ENCODE measurements at places on chromosomes 13 and 19.

GRCh38 chr19:33686262-33686661 lies 64.5 kb downstream of the CHST8 start:
- no peak for DNase-seq

GRCh38 chr13:55653497-55653896 lies 1487.2 kb upstream of the PRR20A start:
- no peak for DNase-seq

DNA sequence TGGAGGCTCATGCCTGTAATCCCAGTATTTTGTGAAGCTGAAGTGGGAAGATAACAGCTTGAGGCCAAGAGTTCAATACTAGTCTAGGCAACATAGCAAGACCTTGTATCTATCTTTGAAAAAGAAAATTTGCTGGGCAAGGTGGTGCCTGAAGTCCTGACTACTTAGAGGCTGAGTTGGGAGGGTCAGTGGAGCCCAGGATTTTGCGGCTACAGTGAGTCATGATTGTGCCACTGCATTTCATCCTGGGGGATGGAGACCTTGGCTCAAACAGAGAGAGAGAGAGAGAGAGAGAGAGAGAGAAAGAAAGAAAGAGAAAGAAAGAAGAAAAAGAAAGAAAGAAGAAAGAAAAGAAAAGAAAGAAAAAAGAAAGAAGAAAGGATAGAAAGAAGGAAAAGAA lies 1872.3 kb upstream of the PCDH20 start:
- no peak for DNase-seq

DNA sequence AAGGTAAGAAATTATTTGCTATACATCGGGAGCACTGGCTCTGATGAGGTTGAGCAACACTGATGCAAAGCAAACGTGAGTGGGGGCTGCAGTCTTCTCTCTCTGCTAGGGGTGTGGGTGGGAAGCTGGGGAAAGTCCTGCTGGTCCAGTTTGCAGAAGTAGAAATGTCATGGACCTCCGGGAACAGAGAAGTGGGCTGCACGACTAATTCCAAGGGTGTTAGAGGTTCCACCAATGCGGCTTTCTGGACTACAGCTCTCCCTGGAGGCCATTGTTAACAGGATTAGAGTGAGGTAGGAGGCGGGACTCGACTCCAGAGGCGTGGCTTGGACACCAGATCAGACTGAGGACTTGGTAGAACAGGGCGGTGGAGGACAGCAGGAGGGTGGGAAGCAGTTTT lies 5.7 kb upstream of the FBXO27 start:
- DNase-seq: no peak

GRCh38 chr19:1156305-1156801 lies 17.7 kb downstream of the SBNO2 start:
- DNase-seq: no peak

DNA sequence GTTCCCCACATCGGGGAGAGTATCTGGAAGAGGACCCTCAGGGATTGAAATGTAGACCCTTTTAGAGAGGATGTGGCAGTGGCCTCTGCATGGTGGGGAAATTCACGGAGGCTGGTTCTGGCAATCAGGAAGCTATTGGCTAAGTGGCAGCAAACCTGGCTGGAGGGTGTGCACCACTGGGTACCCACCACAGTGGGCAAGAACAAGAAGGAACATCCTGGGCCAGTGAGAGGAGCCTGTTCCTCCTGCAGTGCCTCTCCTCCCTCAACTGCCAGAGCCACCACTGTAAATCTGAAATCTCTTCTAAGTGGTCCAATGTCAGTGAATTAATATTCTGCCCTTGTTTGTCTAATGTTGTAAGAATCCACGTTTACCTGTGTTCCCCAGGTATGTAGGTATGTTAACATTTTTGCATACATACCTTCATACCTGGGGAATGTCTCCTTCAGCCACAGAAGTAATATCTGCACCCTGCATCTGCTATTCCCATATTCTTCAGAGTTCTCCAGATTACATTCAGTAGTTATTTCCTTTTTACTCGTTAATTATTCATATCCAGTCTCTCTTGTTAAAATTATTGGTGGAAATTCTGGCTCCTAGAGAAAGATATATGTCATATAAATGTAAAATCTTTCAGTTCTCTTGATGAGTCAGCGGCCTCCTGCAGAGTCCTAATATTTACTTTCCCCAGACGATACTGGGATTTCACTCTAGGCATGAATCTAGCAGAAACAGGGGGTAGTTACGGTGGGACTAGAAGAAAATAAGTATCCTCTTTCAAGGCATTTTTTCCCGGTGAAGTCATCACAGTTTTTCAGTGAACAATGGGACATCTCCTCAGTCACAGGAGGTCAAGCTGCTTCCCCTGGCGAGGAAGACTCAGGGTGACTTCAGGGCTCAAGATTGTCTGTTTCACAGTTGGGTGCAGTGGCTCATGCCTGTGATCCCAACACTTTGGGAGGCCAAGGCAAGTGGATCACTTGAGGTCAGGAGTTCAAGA lies 148.3 kb downstream of the MYO16 start:
- no peak for DNase-seq

- no peak for DNase-seq
Measured at GRCh38 chr19:1008268-1009040, 8.2 kb downstream of the GRIN3B start.

GRCh38 chr13:28022848-28023518 lies 34.5 kb upstream of the URAD start:
- no peak for DNase-seq

GRCh38 chr19:6087074-6087571 lies 23.2 kb downstream of the RFX2 start:
- DNase-seq: no peak

- DNase-seq: no peak
Measured at GRCh38 chr19:47058621-47059022, 10.2 kb upstream of the TMEM160 start.

GRCh38 chr13:96650301-96650886 lies 343.9 kb downstream of the OXGR1 start:
- no peak for DNase-seq

GRCh38 chr13:36445278-36445677 lies 13.0 kb downstream of the CCNA1 start:
- DNase-seq: no peak

- no peak for DNase-seq
Measured at GRCh38 chr13:59024434-59024833, 1139.3 kb downstream of the DIAPH3 start.

DNA sequence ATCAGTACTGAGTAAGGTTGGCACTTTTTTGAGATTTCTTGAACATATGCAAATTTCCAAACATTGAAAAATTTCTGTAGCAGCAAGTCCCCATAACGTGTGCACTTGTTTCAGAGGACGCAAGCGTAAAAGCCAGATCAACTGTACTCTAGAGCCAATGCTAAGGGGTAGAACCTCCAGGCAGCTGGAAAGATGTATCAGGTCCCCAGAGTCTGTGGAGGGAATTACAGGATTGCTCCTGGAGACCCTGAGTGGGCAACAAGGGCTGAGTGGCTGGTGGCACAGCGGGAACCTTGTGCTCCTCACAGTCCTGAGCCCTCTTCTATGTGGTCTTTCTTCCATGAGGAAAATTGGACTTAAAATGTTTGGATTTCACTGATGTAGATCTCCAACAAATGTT lies 53.9 kb upstream of the AMER2 start:
- no peak for DNase-seq

DNA sequence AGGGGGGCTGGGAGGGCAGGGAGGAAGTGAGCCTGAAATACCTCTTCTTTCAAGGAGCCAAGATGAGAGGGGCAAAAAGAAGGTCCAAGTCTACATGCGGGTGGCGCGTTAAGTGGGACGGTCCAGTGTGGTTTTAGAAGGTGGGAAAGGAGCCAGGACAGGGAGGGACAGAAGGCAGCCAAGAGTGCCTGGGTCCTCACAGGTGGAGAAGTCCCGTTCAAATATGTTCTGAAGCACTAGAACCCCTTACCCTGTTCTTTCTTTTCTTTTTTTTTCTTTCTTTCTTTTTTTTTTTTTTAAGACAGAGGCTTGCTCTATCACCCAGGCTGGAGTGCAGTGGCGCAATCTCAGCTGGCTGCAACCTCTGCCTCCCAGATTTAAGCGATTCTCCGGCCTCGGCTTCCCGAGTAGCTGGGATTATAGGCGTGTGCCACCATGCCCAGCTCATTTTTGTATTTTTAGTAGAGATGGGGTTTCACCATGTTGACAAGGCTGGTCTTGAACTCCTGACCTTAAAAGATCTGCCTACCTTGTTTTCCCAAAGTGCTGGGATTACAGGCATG lies 7.4 kb downstream of the CAMSAP3 start:
- DNase-seq: no peak

DNA sequence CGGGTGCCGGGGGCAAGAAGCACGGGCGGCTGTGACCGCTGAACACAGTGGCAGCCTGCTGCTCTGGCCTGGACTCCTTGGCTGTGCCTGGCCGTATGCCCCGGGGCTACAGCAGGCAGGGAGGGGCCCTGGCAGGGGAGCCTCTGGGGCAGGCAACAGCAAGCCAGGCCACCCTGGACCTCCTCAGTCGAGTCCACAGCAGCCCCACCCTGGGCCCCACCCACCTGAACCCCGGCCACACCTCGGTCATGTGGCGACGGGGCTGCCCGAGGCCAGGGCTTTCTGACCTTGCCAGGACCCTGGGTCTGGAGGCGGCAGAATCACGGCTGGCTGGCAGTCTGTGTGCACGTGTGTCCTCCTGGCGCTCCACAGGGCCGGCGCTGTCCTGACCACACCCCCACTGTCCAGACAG lies 8.7 kb downstream of the CILP2 start:
- DNase-seq: no peak

DNA sequence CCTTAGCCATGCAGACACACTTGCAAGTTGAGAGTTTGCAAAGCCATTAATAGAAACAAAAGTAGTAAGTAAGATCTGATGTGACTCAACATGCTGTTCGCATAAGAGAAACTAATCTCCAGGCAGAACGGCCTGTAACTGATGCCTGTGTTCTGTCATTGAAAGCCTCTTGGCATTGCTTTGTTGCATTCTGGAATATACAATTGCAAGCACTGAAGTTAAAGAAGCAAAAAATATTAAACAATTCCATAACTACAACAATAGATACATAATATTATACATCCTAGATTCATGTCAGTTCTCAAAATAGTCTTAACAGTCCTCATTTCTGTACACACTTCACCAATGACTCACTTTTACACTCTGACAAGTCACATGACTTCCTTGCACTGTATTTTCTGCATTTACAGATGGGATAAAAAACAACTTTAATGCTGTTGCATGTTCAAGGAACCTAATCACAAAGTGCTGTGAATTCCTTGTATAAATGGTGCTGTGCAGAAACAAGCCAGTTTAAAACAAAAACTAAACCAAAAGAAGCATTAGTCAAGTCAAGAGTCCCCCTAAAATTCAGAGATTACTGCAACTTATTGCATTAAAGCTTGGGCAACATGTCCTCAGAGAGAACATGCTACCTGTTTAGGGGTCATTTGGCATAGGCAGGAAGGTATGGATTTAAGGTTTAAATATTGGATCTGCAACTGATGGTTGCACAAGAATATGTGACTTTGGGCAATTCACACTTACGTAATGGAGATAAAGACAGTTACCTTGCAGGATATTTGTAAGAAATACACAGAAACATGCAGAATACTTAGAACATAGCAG lies 79.5 kb upstream of the SERP2 start:
- no peak for DNase-seq

GRCh38 chr19:32928806-32929205 lies 43.0 kb downstream of the CEP89 start:
- DNase-seq: no peak

DNA sequence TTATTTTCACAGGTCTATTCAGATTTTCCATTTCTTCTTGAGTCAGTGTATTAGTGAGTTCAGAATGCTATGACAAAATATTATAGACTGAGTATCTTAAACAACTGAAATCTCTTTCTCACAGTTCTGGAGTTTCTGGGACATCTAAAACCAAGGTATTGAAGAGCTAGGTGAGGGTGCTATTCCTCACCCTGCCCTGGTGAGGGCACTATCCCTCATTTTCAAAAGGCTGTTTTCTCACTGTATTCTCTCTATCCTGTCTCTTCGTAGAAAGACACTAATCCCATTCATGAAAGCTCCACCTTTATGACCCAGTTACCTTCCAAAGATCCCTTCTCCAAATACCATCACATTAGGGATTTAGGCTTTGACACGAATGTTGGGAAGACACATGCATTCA lies 1617.1 kb downstream of the PCDH9 start:
- no peak for DNase-seq

GRCh38 chr19:45074744-45075300 lies 1.5 kb downstream of the ZNF296 start:
- no peak for DNase-seq

- DNase-seq: no peak
Measured at GRCh38 chr19:3606690-3607289, at the start of gene TBXA2R. TSS of gene TBXA2R (minus strand) at chr19:3606875. CDS start at chr19:3600634, 6,241 bp downstream.

DNA sequence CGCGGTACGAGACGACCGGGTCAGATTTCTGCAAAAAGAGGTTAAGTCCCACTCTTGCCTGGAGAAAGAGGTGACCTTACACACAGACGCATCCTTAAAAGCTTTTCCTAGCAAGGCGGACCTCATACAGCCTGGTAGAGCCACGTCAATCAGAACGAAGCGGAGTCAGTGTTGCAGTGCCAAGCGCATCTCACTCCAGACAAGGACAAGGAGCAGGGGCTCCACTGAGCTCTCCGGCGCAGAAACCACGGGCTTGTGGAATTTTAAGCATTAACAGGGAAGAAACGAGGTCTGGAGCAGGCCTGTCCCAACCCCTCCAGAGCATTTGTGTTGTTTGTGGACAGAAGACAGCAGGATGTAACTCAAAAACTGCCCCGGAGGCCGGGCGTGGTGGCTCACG lies 7.1 kb downstream of the EEF2 start:
- DNase-seq: no peak
